ENCODE measurements at places on chromosomes 1 and 21. TPM values are rescaled to one million over a fixed set of nuclear protein-coding genes. Genes with fewer than 3 reads are reported as not detected.
A peak's percentile ranks its signal among the peaks of the same experiment; 100 is the strongest.

C1orf115 gene
- total RNA-seq, result 23.2 TPM

HUNK gene
- not detected for total RNA-seq

GRCh38 chr1:8510041-8510823, 192.3 kb downstream of the SLC45A1 start:
- H3K36me3 ChIP-seq, result peaks cover 17% of the 10 kb centered on the region
- H3K27ac ChIP-seq, result peak overlapping the region; percentile 72
- no peaks in the 10 kb centered on the region for H3K27me3 ChIP-seq
- DNase-seq, result no peak
- no peaks in the 10 kb centered on the region for H3K4me1 ChIP-seq

DNA sequence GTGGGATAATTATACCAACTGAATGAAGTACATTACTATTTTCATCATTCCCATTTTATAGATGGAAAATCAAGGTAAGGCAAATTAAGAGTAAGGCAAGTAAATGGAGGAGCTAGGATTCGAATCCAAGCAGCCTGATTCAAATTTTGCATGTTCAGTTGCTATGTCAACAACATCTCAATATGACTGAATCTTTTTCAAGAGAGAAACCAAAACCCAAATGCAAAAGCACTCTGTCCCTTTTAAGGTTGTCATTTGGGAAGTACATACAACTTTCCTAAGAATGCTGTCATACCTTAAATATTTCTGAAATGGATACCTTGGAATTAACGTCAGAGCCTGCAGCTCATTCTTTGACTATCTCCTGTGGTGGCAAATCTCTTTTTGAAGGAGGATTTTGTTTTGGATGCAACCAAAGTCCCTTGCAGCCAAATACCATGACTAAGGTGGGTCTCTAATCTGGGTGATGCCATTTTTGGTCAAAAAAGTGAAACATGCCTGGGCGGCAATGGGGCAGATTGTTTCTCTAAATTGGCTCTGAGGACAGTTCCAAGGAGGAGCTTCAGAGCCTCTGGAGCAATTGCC, 25.4 kb downstream of the ADAMTS1 start:
- H3K4me3 ChIP-seq, result no peak overlapping the region
- no peaks in the 10 kb centered on the region for H3K36me3 ChIP-seq
- H3K4me1 ChIP-seq, result peaks cover 5% of the 10 kb centered on the region
- no peak for DNase-seq
- no peak overlapping the region for H3K27ac ChIP-seq

DNA sequence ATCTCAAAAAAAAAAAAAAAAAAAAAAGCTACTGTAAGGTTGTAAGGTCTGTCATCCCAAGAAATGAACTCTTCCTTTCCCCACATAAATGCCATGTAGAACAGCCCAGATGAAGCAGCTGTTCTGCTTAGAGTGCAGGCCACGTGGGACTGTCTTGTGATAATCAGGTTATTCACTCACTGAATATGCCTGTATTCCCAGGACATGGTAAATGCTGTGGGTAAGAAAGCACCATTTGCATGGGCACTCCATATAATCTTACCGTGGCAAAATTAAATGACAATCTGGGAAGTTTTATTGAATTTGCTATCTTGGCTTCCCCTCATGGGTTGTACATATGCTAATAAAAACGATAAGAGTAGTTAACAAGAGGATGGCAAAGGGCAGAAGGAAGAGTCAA, 13.8 kb downstream of the RGS5 start:
- H3K4me1 ChIP-seq, result no peaks in the 10 kb centered on the region
- no peaks in the 10 kb centered on the region for H3K27me3 ChIP-seq
- DNase-seq, result no peak
- H3K4me3 ChIP-seq, result no peak overlapping the region
- H3K36me3 ChIP-seq, result no peaks in the 10 kb centered on the region

DNA sequence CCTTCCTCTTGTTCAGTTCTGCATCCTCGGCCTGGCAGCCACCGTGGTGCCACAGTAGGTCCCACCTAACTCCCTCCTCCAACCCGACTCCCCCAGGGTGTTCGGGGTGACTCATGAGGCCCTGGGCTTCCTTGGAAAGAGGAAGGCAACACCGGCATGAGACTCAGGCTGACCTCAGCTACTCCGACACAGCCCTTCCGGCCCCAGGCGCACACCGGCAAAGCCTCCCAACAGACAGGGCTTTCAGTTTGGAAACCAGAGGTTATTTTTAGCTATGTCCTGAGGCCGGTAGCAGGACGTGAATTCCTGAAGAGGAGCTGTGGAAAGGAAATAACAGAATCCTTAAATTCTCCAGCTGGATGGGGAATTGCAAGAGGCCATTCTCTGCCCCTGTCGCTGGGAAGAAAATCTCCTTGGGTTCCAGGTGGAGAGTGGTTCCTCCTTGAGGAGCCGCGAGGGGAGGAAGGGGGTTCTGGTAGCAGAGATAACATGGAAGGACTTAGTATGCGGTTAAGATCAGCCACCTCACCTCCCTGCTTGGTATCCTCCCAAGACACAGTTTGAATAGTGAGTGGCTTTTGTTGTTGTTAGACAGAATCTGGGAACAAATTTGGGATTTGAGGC, 24.4 kb downstream of the PLXNA2 start:
- H3K4me1 ChIP-seq, result peaks cover 35% of the 10 kb centered on the region
- H3K36me3 ChIP-seq, result peaks cover 27% of the 10 kb centered on the region
- H3K27me3 ChIP-seq, result no peaks in the 10 kb centered on the region
- DNase-seq, result no peak
- H3K27ac ChIP-seq, result peak overlapping the region; percentile 77

- no peaks in the 10 kb centered on the region for H3K4me1 ChIP-seq
- H3K4me3 ChIP-seq, result no peak overlapping the region
- no peaks in the 10 kb centered on the region for H3K36me3 ChIP-seq
- H3K27ac ChIP-seq, result no peak overlapping the region
These were observed 53.8 kb upstream of the ATP1B1 start for GRCh38 chr1:169052727-169053126.

Measured in stomach (tissue), 19 donors.